ENCODE measurements at places on chromosomes 7 and 10.

DNA sequence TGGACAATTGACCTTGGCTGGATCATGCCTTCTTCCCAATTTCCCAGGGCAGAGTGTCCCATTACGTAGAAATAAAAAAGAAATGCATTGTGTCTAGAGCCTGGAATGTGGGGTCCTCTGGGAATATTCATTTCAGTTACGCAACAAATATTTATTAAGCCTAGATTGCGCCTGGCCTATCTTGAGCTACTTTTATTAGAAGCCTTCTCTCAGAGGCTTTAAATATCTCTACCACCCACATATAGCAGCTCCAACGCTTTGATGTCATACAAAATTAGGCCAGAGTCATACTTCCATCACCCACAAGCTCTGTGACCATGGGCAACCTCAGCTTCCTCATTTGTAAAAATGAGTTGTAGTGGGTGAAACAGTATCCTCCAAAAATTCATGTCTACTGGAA, 24.9 kb upstream of the CARD11 start:
- DNase-seq: no peak

DNA sequence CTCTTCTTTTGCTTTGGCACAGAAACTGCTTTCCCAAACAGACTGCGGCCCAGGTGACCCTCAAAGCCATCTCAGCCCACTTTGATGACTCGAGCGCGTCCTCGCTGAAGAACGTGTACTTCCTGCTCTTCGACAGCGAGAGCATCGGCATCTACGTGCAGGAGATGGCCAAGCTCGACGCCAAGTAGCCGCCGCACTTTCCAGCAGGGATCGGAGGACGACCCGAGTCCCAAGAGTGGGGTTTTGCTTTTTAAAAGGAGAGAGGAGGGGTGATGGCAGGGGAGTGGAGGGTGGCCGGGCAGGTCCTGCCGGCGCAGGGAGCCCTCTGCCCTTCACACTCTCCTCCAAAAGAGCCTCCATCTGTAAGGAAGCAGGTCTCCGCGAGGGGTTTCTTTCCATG, 21.1 kb downstream of the AIFM2 start:
- DNase-seq: no peak

DNA sequence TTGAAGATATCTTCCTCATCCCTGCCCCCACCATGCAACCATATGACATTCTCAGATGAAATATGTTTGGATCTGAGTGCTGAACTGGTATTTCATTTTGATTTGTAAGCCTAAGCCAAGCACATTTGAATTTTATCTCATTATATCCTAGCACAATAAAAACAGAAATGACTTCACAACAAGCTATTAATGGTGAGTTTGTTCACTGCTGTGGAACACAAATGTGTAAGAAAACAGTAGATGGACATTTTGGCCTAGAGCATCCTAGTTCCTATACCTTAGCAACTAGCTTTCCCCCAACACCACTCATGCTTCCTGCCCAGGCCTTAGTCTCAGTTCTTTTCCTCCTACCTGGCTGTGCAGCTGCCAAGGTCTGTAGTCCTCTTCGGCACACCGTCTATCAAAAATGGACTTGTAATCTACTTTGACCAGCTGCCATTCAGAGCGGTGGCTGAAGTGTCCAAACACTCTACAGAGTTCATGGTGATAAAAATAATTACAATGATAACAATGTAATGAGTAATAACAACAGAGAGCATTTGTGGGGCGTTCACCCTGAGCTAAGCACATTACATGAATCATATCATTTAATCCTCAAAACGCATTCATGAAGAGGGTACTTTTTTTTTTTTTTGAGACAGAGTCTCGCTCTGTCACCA, 491.9 kb downstream of the SORCS1 start:
- DNase-seq: no peak

GRCh38 chr7:105610165-105610930, 29.1 kb upstream of the EFCAB10 start:
- DNase-seq: no peak

DNA sequence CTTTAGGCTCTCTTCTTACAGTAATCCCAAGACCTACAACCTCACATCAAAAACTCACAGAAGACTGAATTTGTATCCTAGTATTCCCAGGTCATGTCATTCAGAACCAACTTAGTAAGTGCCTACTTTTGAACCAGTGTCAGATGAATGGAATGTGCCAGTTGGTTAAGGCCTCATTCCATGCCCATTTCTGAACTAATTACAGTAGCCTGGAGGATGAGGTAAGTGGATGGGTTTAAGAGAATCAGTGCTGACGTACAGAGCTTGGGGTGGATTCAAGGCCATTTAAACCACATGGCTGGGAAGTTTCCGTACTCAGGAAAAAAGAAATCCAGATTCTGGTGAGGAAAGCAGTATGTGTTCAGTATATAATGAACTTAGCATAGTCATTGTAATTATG, 21.9 kb upstream of the FOXP2 start:
- peak; percentile 21 for DNase-seq

DNA sequence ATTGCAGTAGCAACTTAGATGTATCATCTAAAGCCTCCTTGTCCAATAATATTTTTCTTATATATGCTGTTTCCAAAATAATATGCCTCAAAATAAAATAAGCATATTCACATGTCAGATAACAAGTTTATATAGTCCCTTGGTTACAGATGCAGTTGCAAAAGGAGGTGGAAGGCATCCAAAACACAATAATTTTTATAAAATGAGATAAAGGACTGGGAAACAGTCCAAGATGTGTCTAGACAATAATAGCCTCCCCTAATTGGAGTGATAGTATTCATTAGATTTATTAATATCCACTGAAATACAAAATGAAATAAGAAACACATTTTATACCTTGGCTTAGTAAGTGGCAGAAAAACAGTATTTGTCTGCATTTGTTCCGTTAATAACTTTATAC, 30.3 kb downstream of the BCAP29 start:
- DNase-seq: no peak

DNA sequence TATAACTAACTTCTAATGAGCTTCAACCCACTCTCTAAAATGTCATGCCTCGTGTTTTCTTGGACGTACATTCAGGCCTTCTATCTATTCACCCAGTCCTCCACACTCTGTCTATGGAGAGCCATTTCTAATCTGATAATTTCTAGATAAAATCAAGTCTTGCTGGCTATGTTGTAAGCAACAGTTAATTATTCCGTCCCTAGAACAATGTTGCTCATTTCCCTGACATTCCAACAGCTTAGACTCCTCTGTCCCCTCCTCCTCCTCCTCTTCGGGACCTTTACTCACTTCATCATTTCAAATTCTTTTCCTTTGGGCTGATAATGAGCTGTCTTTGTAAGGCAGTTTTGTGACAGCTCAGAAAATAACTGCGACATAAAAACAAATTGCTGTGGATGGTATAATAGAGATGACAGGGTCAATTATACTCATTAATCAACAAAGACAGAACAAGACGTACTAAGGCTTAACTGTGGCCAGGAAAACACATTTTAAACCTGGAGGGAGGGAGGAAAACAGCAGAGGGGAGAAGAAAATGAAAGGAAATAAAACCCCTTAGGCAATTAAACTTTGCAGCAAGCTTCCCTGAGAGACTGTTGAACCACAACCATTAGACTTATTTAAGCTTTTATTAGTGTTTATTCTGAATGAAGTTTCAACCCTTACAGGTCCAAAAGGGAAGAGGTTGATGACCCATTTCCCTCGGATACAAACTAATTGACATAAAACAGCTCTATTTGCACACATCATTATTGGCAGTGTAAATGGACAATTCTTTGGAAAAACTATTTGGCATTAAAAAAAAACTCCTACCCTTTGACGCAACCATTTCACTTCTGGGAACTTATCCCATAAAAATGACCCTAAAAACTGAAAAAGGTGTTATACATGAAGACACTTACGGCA, 179.1 kb downstream of the SFMBT2 start:
- no peak for DNase-seq

DNA sequence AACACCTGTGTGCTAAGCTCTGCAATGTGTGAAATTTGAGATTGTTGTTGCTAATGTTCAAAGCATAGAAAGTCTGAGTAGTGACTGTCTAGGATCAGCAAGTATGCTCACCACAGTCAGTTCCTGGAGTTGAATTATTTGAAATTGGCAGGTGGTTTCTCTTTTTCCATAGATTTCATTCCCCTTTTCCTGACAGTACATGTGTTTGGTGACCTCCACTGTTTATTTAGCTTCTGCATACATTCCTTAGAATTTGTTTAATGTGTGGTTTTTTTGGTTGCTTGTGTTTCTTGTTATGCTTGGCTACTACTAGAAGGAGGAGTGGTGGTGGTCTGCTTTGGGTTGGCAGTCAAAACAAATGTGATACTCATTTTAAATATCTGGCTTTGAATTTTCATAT, 52.3 kb downstream of the FOXP2 start:
- DNase-seq: no peak

DNA sequence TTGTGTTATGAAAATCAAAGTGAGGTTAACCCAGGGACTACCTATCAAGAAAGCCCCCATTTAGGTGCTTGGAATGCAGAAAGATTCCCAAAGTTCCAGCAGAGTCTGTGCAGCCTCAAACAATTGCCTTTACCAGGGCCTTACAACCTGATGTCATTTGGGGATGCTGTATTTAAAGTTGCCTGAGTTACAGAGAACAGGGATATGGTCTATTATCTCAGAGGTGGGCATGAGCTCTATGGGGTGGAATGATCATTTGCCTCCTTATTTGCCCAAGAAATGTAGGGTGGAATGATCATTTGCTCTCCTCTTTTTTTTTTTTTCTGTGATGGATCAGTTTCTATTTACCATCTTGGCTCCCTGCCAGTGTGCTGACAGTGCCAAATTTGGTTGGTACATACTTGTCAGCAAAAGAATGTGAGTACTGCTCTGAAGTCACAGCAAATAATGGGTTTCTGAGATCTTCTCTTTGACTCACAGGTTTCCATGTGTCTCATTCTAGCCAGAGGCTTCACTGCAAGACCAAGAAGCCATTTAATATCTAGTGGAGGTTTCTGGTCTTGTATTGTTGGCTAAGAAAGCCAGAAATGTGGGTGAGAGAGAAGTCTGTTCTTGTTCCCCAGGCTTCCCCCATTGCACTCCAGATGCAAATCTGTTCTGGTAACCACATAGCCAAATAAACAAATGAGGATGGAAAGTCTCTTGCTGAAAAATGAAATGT, 45.5 kb upstream of the ZNRF2 start:
- peak; percentile 33 for DNase-seq

- no peak for DNase-seq
Measured at GRCh38 chr10:23362069-23362830, 17.7 kb upstream of the C10orf67 start.

- no peak for DNase-seq
Measured at GRCh38 chr7:151008511-151009323, 15.6 kb downstream of the ATG9B start.
